Nephron progenitor cell (in vitro differentiated cells): ENCODE measurements at places on chromosomes 6 and 20.

DNA sequence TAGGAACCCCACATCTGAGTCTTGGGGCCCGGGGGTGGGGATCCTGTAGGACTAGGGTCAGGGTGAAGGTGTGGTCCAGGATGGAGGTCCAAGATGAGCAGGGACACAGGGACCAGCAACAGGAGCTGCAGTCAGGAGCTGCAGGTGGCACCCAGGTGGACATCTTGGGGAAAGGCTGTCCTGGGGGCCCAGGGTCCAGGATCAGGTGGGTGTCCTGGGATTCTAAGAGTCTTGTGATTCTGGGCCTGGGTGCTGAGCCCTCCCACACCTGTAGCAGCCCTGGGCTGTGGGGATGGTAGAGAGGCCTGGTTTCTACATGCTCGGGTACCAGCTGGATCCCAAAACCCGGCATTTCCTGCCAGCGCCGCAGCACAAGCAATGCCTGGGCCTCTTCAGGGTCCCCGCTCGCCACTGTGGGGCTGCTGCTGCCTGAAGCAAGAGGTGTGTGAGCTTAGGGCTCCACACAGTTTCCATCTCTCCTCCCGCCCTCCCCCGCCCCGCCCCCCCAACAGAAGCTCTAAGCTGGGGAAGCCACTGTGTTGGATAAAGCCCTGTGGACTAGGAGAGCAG lies 20.7 kb downstream of the ERGIC3 start:
- H3K27ac ChIP-seq, result no peak overlapping the region
- H3K4me1 ChIP-seq, result peaks cover 7% of the 10 kb centered on the region
- H3K27me3 ChIP-seq, result peaks cover 5% of the 10 kb centered on the region
- H3K4me3 ChIP-seq, result no peak overlapping the region

GRCh38 chr20:9110365-9110764 lies 41.5 kb downstream of the PLCB4 start:
- no peak for DNase-seq
- H3K4me3 ChIP-seq, result no peak overlapping the region
- peaks cover 16% of the 10 kb centered on the region for H3K4me1 ChIP-seq
- peaks cover 3% of the 10 kb centered on the region for H3K27me3 ChIP-seq

- H3K4me3 ChIP-seq, result no peak overlapping the region
- no peak for DNase-seq
- peaks cover 6% of the 10 kb centered on the region for H3K4me1 ChIP-seq
- peak overlapping the region; percentile 58 for H3K27ac ChIP-seq
- peaks cover 39% of the 10 kb centered on the region for H3K36me3 ChIP-seq
Observed at GRCh38 chr6:7878401-7878964, 32.1 kb downstream of the TXNDC5 start.

DNA sequence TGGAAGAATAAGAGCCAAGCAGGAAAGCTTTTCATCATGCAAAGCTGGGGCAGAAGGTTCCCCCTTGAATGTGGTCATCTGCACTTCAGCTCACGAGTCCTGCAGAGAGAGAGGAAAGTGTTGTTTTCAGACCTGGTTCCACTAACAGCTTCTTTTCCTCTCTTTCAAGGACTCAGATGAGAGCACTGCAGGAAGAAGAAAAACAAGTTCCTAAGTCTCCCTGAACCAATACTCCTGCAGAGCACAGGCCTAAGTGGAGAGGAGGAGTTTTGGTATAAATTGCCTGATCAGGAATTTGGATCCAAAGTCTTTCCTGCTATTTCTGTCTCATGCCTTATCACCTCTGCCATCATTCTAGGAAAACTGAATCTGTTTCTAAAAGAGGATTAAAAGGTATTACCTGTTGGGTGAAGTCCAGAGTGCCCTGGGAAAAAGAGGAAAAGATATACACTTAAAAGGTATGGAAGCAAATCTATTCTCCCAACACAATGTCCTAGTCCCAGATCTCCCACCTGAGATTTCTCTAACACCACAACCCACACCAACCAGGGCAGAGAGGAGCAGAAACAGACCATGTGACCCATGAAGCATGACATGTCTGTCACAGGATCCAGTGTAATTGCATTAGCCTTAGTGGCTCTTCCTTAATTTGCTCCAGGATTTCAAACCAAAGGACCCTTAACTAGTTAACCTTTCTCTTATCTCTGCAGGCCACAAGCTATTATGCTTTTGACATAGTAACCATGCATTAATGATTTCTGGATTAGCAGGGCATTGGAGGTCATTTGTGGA lies 12.2 kb downstream of the HLA-DRB5 start:
- H3K4me3 ChIP-seq, result no peak overlapping the region
- peaks cover 46% of the 10 kb centered on the region for H3K4me1 ChIP-seq
- H3K36me3 ChIP-seq, result no peaks in the 10 kb centered on the region
- H3K27me3 ChIP-seq, result peaks cover 19% of the 10 kb centered on the region
- no peak overlapping the region for H3K27ac ChIP-seq
- no peak for DNase-seq

DNA sequence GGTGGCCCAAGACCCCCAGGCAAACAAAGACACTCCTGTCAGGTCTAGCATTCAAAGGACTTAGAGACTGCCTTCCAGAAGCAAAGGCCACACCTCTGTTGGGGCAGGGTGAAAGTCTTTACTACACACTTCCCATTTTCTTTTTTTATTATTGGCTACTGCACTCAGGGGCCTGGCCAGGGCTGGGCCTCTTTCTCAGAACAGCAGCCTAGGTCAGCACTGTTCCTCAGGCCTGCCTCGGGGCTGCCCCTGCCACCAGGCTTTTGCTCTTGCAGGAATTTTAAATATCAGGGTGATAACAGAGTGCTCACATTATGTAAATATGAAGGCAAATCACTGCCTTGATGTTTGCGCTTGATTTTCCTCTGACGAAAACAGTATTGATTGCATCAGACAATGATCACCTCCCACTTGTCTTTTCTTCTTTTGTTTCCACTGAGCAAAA lies 18.5 kb downstream of the GSTA4 start:
- no peak overlapping the region for H3K27ac ChIP-seq
- peaks cover 15% of the 10 kb centered on the region for H3K4me1 ChIP-seq
- no peaks in the 10 kb centered on the region for H3K27me3 ChIP-seq
- peaks cover 21% of the 10 kb centered on the region for H3K36me3 ChIP-seq

GRCh38 chr6:74646461-74646860 lies 559.4 kb downstream of the COL12A1 start:
- DNase-seq, result no peak
- H3K27ac ChIP-seq, result no peak overlapping the region

DNA sequence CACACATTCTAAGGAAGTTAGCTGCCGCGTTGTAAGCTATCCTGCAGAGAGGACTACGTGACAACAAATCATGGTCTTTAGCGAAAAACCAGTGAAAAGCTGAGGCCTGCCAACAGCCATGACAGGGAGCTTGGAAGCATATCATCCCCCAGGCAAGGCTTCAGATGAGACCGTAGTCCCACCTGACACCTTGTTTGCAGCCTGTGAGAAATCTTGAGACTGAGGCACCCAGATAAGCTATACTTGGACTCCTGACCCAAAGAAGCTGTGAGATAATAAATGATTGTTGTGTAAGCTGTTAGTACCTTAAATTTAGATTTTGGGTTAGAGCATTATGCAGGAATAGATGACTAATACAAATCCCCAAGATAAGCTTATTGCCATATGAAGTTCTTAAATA lies 45.4 kb upstream of the SENP6 start:
- no peak for DNase-seq
- H3K36me3 ChIP-seq, result no peaks in the 10 kb centered on the region
- no peak overlapping the region for H3K4me3 ChIP-seq
- H3K27ac ChIP-seq, result no peak overlapping the region
- H3K27me3 ChIP-seq, result peaks cover 12% of the 10 kb centered on the region
- no peaks in the 10 kb centered on the region for H3K4me1 ChIP-seq

- peak within 1 kb of the TSS; percentile 99 for H3K27ac ChIP-seq
- peaks cover 2% of the 10 kb centered on the region for H3K27me3 ChIP-seq
- DNase-seq, result peak; percentile 96
- peak within 1 kb of the TSS; percentile 95 for H3K4me3 ChIP-seq
- peaks cover 25% of the 10 kb centered on the region for H3K4me1 ChIP-seq
Observed at GRCh38 chr6:118934461-118935330, at the start of gene MCM9. TSS of gene MCM9 (minus strand) at chr6:118935159. CDS start at chr6:118931723, 3,436 bp downstream.

DNA sequence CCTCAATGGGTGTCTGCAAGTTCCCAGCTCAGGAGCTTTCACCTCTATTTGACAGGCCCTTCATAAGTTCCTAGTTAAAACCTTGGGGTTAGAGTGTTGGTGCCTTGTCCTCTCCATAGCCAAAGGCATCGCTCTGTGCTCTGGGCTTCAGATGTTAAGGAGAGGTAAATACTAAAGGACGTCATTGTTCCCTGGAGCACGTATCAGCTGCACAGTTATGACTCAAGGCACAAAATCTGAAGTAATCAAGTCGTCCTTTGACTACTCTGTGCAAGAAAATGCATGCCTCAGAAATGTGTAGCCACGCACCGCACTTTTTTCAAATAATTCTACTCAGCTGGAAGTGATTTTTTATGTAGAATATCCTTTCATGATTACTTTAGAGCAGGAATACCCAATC lies 240.8 kb upstream of the QKI start:
- H3K4me1 ChIP-seq, result peaks cover 28% of the 10 kb centered on the region
- H3K36me3 ChIP-seq, result peaks cover 5% of the 10 kb centered on the region
- H3K4me3 ChIP-seq, result no peak overlapping the region
- no peak overlapping the region for H3K27ac ChIP-seq

DNA sequence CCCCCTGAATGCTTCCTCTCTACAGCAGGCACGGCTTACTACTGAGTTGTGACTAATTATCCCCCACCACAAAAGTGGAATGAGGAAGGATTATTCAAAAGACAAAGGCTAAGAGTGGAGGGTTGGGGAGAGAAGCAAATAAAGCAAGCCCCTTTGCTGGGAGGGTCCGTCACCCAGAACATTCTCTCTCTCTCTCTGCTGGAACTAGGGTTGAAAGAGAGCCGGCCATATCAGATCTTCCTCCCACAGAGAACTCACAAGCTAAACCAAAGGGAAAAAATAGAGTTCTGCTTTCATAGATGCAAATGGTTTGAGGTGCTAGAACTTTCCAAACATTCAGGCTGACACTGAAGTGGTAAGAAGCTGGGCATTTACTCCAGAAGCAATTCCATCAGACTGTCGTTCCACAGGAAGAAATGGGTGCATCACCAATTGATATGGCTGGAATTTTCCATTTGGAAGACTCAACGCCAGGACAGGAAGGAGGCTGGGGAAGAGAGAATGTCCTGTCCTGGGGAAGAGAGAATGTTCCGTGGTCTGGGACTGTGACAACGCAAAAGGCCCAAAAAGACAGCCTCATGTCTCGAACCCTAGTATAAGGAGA lies 7.9 kb downstream of the ZMYND8 start:
- H3K36me3 ChIP-seq, result peaks cover 36% of the 10 kb centered on the region
- no peak overlapping the region for H3K4me3 ChIP-seq
- no peaks in the 10 kb centered on the region for H3K27me3 ChIP-seq
- no peak for DNase-seq

- peaks cover 8% of the 10 kb centered on the region for H3K36me3 ChIP-seq
- H3K4me3 ChIP-seq, result no peak overlapping the region
- peaks cover 8% of the 10 kb centered on the region for H3K27me3 ChIP-seq
- peak; percentile 31 for DNase-seq
- peaks cover 30% of the 10 kb centered on the region for H3K4me1 ChIP-seq
Observed at GRCh38 chr20:48025051-48025515, 239.8 kb upstream of the SULF2 start.

DNA sequence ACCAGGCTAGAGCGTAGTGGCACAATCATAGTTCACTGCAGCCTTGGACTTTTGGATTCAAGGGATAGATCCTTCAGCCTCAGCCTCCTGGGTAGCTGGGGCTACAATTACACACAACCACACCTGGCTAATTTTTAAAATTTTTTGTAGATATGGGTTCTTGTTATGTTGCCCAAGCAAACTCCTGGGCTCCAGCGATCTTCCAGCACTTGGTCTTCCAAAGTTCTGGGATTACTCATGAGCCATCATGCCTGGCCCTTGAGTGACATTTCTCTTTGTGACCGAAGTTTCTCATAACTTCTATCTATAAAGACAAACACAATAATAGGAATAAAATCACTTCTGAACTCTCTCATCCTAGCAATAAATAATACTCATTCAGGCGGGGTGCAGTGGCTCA lies 26.1 kb upstream of the GMPR start:
- H3K4me1 ChIP-seq, result peaks cover 37% of the 10 kb centered on the region
- H3K27ac ChIP-seq, result no peak overlapping the region

GRCh38 chr6:150606168-150606591 lies 6.5 kb downstream of the PLEKHG1 start:
- no peak overlapping the region for H3K27ac ChIP-seq
- no peak for DNase-seq
- H3K27me3 ChIP-seq, result peaks cover 28% of the 10 kb centered on the region
- no peaks in the 10 kb centered on the region for H3K36me3 ChIP-seq

DNA sequence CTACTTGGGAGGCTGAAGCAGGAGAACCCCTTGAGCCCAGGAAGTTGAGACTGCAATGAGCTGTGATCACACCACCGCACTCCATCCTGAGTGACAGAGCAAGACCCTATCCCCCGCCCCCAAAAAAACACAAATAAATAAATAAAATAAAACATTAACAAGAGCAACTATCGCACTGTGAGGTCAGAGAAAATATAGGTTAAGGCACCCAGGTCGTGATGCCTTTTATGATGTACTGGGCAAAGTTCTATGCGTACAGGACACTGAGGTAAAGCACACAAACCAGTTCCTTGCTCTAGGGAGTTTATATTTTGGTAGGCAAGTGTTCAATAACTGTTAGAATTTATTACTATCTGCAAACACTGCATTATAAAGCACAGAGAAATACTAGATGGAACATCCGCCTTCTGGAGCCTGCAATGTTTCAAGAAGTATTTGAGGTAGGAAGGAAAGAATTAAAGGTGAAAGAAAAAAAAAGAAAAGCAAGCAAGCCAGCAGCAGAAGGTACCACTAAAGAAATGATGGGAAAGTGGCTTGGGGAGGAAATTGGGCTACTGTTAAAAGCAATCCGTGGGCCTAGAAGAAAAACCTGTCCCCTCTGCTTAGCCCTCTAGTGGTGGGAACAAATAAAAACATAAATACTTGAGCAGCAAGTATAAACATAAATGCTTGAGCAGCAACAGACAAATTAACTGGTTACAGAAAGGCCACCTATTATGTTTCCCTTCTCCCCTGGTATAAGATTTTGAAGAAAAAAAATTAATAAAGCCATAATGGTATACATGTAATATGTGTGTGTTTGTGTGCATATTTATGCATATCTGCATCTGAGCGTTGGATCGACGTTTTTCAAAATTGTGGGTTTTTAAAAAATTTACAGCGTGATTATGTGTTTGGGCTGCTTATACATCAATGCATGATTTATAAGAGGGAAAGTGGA lies 128.0 kb downstream of the PHACTR1 start:
- H3K4me3 ChIP-seq, result no peak overlapping the region
- peaks cover 10% of the 10 kb centered on the region for H3K4me1 ChIP-seq
- H3K27me3 ChIP-seq, result no peaks in the 10 kb centered on the region
- no peaks in the 10 kb centered on the region for H3K36me3 ChIP-seq

- no peaks in the 10 kb centered on the region for H3K36me3 ChIP-seq
- H3K4me1 ChIP-seq, result peaks cover 56% of the 10 kb centered on the region
- H3K27me3 ChIP-seq, result peaks cover 35% of the 10 kb centered on the region
Observed at GRCh38 chr6:34527751-34528670, 28.1 kb downstream of the SPDEF start.

DNA sequence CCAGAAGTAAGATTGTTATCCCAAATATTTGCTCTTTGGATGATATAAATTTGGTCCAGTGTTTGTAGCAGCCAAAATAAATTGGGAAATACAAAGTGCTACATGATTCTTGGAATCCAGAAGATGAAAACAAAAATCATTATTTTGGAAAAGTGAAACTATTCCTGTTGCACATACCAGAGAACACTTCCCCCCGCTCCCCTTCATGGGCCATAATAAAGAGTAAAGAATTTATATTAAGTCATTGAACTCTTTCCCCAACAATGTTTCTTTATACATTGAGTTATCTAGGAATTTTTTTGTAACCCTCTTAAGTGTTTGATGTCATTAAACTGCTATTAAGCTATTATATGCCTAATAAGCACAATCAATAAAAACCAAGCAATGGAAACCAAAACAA lies 490.4 kb upstream of the HS3ST5 start:
- peaks cover 3% of the 10 kb centered on the region for H3K27me3 ChIP-seq
- no peak for DNase-seq
- H3K4me1 ChIP-seq, result no peaks in the 10 kb centered on the region
- no peaks in the 10 kb centered on the region for H3K36me3 ChIP-seq
- no peak overlapping the region for H3K27ac ChIP-seq
- H3K4me3 ChIP-seq, result no peak overlapping the region
